ENCODE measurements at places on chromosomes 11 and 22.

- DNase-seq = no peak
Observed at GRCh38 chr22:25751174-25751581, 9.2 kb downstream of the MYO18B start.

DNA sequence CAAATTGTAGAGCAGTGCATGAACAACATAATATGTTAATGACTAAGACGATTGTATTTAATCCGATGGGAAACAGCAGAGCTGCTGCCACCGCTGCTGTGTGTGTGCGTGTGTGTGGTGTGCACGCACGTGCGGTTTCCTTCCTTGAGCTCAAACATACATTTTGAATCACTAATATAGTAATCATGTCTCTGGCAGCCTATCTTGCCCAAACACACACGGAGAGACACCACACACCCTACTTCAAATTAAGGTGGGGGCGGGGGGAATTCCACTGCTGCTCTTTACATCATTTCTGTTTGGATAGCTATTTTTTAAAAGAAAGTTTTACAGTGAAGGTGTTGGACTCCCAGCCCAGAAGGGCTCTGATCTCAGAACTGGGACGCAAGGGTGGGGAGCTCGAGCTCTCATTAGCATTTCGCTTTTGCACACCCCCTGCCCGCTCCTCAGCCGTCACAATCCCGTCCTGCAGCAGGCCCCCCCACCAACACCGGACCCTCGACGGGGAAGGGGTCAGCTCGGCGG, 651 bp upstream of the FAM83F start:
- no peak for DNase-seq

DNA sequence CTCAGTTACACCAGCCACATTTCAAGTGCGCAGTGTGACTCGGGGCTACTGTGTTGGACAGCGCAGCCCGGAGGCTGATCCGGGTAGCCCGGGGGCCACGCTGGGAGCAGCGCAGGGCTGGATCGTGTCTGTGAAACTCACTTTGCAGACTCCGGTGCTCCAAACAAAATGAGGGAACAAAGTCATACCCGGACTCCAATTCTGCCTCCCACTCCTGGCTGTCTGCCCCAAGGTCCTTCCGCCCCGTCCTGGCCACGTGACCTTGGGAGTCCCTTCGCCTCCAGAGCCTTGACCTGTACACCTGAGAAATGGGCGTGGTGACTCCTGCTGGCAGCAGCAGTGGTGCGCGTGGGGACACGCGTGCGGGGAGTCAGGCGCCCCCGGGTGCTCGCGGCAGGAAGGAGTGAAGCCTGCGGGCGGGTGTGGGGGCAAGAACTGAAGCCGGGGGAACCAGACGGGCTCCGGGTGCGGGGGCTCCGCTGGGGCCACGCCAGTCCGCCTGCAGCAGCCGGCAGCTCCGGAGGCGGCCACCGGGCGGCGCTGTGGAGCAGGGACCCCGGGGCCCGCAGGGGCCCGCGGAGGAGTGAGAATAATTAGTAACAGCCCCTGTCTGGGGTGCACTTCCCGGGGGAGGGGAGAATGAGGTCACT, 42.4 kb downstream of the KCNJ4 start:
- DNase-seq = no peak

DNA sequence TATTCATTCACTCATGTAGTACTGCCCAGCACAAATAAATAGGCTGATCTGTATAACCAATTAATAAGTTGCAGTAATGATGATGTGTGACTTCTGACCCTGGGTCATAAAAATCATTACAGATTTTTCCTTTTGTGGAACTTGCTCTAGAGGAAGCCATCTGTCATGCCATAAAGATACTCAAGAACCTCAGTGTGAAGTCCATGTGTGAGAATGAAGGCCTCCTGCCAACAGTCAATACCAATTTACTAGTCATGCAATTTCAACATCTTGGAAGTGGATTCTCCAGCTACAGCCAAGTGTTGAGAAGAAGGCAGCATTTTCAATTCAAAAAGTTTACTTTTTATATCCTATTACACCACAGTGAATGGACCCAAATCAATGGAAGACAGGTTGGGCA, 435.6 kb upstream of the LRRC4C start:
- DNase-seq = no peak

DNA sequence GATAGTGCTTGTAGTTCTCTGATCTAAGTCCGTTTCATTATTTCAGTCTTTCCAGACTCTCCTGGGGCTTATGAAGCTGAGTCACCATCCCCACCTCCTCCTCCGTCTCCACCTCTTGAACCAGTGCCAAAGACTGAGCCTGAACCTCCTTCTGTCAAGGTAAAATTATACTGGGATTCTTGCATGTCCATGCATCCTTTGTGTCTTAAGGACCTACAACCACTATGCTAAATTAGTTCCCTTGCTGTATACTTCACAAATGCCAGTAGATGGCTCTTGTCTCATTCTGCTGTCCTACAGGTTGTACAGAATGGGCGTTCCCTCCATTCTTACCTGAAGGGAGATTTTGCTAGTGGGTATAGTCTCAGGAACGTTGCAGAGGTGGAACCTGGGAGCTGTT, 42.2 kb downstream of the POLD3 start:
- no peak for DNase-seq

DNA sequence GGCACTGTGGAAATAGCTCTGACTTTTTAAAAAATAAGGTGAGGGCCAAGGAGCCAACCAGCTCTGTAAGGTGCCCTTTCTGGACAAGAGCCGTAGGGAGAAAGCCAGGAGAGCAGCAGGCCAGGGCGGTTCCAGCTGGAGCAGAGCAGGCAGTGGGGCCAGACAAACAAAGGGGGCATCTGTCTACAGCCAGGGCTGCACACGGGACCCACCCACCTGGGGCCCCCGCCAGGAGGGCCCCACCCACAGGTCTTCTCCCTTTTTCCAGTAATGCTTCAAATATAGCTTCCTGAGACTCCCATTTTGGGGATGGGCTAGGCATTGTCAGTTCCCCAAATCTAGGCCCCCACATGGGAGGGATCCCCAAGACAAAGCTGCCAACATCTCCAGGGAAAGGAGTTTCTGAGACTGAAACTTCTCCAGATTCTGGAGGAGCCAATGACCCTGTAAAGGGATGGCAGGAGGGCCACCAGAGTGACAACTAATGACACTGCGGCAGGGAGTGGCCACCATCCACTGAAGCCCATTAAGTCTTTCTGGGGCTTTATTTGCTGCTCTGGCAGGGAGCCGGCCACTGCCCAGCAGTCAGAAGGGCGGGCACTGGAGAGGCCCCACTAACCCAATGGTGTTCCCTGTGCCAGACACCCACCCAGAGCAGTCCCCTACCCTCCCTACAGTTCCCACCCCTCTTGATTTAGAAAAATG, 1.9 kb downstream of the ZFTA start:
- no peak for DNase-seq

GRCh38 chr11:23423104-23423503, 562.8 kb upstream of the CCDC179 start:
- DNase-seq = no peak

DNA sequence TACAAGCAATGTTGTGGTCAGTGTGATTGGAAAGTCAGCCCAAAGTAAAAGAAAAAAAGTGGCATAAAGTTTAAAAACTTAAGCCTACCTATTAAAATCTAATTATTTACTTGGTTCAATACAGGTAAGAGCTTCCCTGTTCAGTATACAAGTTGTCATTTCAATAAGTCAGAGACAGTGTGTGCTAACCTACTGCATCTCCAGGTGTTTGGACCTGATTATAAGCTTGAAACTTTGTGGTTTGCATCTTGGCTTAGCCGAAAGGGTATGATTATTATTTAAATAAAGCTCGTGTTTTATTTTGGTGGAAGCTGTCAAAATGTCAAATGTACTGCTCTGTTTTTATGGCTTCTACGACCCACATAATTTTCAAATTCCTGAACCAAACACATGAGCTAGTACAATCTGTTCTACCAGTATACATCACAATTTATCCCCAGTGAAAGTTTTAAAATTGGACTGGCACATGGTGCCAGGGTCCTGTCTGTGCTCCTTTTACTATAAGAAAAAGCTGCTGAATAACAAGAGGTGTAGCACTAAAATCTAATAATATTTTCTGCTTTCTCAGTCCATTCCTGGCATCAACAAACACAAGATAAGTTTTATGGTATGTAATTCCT, 103.9 kb upstream of the ANO3 start:
- DNase-seq = no peak

GRCh38 chr11:99098258-99098657, 77.5 kb downstream of the CNTN5 start:
- no peak for DNase-seq

DNA sequence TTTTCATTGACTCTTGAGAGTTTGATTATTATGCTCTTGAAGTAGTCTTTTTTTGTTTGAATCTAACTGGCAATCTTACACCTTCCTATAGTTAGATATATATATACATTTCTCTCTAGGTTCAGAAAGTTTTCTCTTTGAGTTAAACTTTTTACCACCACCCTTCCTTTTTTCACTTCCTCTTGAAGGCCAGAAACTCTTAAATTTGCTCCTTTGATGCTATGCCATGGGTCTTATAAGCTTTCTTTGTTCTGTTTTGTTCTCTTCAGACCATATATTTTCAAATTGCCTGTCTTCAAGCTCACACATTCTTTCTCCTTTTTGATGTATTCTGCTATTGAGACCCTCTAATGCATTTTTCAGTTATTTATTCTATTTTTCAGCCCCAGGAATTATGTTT, 513.5 kb upstream of the CNTN5 start:
- no peak for DNase-seq

GRCh38 chr22:20591295-20591645, 83.9 kb downstream of the MED15 start:
- no peak for DNase-seq

DNA sequence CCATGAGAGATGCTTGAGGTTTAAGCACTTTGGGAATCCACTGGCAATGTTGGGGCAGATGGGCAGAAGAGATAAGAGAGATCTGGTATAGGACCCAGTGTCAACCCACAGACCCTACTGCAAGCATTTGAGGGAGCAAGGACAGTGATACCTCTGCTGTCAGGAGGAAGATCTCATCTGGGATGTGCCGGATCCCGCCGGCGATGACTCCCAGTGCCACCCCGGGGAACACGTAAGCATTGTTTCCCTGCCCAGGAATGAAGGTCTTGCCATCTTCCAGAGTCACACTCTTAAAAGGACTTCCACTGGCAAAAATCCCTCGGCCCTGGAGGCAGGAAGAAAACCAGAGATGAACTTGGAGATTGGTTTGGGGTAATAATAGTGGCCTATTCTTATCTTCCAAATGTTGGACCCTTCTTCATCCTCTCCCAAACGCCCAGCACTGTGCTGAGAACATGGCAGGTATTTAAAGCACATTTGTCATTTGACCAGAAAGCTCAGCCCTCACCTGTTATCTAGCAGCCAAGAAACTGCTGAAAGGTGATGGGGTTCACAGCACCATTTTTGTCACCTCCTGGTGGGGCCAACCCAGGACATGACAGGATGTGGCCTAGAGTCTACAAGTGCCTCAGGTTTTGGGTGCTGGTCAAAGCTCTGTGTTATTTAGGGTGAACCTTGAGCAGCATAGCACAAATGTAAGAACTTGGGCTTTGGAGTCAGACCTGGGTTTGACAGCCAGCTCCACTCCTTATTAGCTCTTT, 71.7 kb downstream of the CCDC81 start:
- no peak for DNase-seq

GRCh38 chr22:50015451-50016307, 3.1 kb upstream of the IL17REL start:
- no peak for DNase-seq

GRCh38 chr11:86990031-86990430, 34.8 kb upstream of the FZD4 start:
- DNase-seq = no peak

- no peak for DNase-seq
Observed at GRCh38 chr11:87374038-87374807, 336.5 kb downstream of the TMEM135 start.

- DNase-seq = no peak
Observed at GRCh38 chr11:85823816-85824215, 12.9 kb upstream of the SYTL2 start.

DNA sequence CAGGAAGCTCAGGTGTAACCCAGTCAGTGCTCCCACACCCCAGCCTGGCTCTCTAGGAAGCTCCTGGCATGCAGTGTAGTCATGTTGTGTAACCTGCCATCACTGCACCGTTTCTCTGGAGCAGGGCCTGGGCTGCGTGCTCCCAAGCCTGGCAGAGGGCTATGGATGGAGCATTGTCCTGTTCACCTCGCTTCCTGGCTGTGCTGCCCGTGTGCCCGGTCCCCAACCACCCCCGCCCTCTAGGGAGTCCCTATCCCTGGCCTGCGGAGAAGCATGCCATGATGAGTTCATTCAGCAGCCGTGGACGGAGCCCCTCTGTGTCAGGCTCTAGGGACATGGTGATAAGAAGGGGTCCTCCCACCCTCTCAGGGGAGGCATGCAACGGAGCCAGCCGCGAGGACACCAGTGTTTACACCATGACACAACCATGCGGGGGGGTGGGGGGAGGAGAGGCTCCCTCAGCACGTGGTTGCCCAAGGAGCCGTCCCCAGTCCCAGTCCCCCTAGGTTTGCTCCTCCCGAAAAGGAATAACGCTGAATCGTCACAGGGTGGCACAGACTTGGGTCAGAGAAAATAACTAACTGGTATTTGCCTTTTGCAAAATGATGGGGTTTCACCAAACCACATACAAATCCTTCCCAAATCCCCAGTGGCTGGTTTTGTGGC, 73.1 kb downstream of the FBLN1 start:
- no peak for DNase-seq

DNA sequence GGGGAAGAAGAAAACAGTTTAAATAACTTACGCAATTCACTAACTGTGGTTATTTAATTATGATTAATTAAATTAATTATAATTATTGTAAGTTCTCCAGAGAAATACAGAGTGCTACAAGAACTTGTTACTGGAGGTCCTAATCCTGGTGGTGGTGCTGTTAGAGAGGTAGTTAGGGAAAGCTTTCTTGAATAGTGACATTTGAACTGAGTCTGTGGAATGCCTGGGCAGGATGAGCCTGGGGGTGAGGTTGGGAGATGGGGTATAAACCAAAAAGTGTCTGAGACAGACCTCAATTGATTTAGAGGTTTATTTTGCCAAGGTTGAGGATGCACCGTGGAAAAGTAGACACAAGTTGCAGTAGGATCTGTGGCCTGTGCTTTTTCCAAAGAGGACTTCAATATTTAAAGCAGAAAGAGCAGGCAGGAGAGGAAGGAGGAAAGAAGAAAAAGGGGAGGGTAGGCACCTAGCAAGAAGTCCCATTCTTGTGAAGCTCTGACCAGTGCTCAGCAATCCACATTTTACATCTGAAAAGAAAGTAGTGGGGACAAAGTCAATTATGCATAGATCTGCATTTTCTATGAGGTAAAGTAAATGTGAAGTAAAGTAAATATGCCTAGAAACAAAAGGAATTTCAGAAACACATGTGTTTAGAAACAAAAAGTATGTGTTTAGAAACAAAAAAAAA, 4.4 kb upstream of the ZNF202 start:
- DNase-seq = no peak

GRCh38 chr11:15569305-15570025, 454.7 kb downstream of the INSC start:
- DNase-seq = no peak

DNA sequence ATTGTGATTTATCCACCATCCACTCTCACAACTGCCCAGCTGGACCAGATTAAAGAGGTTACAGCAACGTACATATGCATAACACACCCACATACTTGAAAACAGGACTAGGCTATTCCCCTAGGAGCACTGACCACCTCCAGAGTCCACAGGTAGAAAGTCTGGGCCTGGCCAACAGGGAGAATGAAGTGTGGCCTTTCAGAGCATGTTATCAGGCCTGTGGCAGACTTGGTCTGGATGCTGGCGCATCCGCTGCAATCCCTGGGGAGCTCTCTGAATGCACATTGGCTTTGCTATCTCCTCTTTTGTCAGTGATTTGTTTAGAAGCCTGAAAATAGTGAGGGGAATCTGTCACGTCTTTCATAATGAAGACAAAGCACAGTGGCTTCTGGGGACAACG, 86.7 kb downstream of the C11orf58 start:
- DNase-seq = no peak

GRCh38 chr11:76237914-76238313, 31.6 kb upstream of the WNT11 start:
- DNase-seq = peak; percentile 17
